ENCODE measurements at places on chromosomes 5 and 9.

GRCh38 chr5:19564036-19564435 is 424.0 kb downstream of the CDH18 start:
- DNase-seq = no peak

DNA sequence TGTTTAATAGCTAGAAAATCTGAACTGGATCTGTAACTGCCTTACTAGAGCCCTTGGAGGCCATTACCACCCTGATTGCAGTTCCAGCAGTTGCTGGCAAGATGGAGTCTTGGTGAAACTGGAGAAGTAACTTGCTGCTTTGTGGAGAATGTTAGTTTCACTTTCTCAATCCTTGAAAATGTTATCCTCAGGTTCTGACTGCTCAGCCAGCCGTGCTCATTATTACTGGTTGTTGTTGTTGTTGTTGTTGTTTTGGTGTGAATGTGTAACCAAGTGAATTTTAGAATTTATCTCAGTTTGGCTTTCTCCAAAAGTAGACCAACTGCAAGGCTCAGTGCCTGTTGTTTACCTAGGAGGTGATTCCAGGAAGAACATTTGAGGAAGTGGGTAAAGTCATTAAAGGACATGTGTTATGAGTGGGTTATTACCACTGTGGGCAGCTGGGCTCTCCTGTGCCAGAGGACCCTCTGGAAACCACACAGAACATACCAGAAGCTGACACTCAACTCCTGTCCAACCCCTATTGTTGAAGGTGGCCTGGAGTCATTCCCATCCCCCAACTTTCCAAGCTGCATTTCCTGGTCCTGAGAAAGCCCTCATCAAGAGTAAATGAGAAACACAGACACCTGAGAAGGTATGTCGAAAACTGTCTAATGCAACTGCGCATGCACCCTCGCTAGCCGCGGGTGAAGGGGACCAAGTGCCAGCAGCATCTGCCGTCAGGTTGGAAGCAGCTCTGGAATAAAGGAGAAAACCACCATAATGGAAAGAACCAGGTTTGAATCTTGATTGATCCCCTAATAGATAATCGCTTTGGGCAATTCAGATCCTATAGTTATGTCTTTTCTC is 111.6 kb downstream of the CMYA5 start:
- DNase-seq = peak; percentile 14

GRCh38 chr5:53607886-53608285 is 47.4 kb downstream of the NDUFS4 start:
- peak; percentile 39 for DNase-seq

- peak; percentile 15 for DNase-seq
Observed at GRCh38 chr9:36486933-36487481, 85.7 kb upstream of the MELK start.
